ENCODE measurements at places on chromosomes 2 and 18.

DNA sequence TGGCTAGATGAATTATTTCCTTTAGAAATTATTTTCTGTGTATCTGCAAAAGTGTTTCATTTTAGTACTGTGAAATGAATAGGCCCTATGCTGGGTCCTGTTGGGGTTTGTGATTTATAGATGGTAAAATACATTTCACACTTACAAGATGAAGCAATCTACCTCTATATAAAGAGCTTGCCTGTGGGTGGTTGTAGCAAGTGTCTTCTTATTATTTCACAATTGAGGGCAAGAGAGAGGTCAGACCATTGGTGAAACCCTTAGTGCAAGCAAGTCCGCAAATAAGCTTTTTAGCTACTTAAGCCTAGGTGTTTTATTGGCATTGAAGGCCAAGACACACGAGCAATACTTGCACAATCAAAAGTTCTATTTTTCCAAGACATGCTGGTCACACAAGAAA lies 153.1 kb downstream of the FMNL2 start:
- DNase-seq = no peak

- DNase-seq = no peak
Measured at GRCh38 chr2:16318051-16318450, 347.6 kb downstream of the CYRIA start.

DNA sequence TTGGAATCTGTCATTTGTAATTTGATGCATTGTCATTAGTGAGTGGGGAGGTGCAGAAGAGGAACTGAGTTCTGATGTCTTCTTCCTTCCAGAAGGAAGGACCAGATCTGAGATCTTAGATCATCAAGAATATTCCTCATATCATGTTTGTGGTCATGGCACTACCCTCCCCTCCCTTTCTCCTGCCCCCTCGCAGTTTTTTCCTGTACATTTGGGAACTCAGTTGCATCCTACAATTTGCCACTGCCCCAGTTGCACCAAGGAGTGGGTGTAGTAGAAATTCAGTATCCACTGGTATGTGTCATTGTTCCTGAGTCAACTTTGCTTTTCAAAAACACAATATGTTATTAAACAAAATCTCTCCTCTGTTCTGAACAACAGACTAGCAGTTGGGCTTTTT lies 26.6 kb upstream of the ACVR1 start:
- no peak for DNase-seq

GRCh38 chr18:35436076-35436649 lies 59.0 kb upstream of the ZNF396 start:
- no peak for DNase-seq

DNA sequence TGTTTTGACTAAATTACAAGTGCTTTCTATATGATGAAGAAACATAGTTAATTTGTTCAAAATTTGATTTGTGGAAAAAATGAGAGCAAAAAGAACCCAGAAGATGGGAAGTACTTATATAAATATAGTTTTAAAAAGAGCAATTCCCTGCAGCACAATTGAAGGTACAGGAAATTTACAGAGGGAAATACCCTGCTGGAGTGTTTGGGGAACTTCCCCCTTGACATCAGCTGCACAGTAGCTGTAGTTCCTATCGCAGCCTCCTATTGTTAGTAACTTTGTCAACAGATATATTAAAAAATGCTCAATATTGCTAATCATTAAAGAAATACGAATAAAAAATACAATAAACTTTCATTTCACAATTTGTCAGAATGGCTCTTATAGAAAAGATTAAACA lies 1118.8 kb upstream of the ZEB2 start:
- no peak for DNase-seq

GRCh38 chr2:65220432-65221131 lies 7.0 kb upstream of the ACTR2 start:
- DNase-seq = no peak

DNA sequence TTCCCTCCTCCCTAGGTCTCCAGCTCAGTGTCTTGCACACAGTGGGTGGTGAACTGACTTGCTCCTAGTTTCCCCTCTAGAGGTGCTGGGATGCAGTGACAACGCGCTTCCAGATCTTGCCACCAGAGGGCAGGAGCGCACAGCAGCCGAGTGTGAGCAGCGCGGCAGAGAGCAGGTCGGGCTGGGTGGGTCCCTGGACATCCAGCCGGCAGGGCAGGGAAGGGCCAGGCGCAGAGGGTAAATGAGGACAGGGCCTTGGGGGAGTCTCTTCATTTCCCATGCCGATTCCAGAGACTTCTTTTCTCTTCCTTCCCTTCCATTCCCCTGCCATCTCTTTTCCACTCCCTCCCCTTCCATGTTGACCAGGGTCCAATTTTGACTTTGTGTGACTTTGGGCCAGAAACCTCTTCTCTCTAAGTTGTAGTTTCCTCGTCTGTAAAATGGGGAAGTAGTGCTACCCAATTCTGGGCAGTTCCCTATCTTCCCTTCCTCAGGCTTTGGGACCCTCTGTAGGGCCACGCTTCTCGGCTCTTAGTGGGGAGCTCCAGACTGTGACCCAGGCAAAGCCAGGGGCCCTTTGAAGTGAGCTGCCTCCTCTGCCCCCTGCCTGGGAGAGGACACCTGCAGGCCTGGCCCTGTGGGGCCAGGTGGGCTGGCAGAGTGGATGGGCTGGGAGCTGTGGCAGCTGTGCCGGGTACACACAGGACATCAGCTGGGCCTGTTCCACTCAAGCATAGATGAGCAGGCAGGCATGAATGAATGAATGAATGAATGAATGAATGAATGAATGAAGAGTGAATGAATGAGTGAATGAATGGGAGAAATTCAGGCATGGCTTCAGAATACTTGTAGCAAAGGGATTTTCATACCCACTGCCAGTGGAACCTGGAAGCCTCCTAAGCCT lies 43.3 kb upstream of the TAF1B start:
- peak; percentile 54 for DNase-seq

GRCh38 chr2:54254180-54254579 lies 1.8 kb downstream of the TSPYL6 start:
- no peak for DNase-seq

- no peak for DNase-seq
Measured at GRCh38 chr2:231068525-231069222, 12.0 kb downstream of the PSMD1 start.

Data from GOT3 (cell line).